ENCODE measurements at places on chromosomes 6 and 20. TPM values are rescaled to one million over a fixed set of nuclear protein-coding genes. Genes with fewer than 3 reads are reported as not detected.

UCKL1 gene
- 31.6 TPM for total RNA-seq

PRL gene
- not detected for total RNA-seq

PTK6 gene
- total RNA-seq: not detected

ADAM33 gene
- total RNA-seq: 15.6 TPM

CALHM4 gene
- not detected for total RNA-seq

GTSF1L gene
- total RNA-seq: not detected

FOXC1 gene
- total RNA-seq: 5.9 TPM

ANGPT4 gene
- not detected for total RNA-seq

SCRT2 gene
- total RNA-seq: 2.0 TPM

OPN5 gene
- not detected for total RNA-seq

LCA5 gene
- 9.1 TPM for total RNA-seq

PGC gene
- not detected for total RNA-seq

ALDH8A1 gene
- 15.0 TPM for total RNA-seq

GABRR2 gene
- total RNA-seq: not detected

TRIM15 gene
- total RNA-seq: not detected

CAGE1 gene
- total RNA-seq: not detected

DSN1 gene
- total RNA-seq: 5.0 TPM

SYNE1 gene
- 326 TPM for total RNA-seq

SLPI gene
- total RNA-seq: 1.2 TPM

COL12A1 gene
- total RNA-seq: 18.5 TPM

PSORS1C2 gene
- total RNA-seq: not detected

SSTR4 gene
- 0.83 TPM for total RNA-seq

PHACTR1 gene
- total RNA-seq: 165 TPM

LAMP5 gene
- total RNA-seq: 38.8 TPM

TPD52L1 gene
- total RNA-seq: 160 TPM

RSPH9 gene
- total RNA-seq: 0.68 TPM

SLC22A2 gene
- 0.98 TPM for total RNA-seq

OR2J1 gene
- total RNA-seq: not detected

THEMIS gene
- total RNA-seq: 2.3 TPM

CALHM5 gene
- total RNA-seq: 0.31 TPM

ARFGEF3 gene
- 64.8 TPM for total RNA-seq

ANKEF1 gene
- 1.6 TPM for total RNA-seq

OXT gene
- total RNA-seq: not detected

TNNC2 gene
- total RNA-seq: 1.6 TPM

GNRH2 gene
- total RNA-seq: 0.85 TPM

MOG gene
- 173 TPM for total RNA-seq

ZNF165 gene
- 1.1 TPM for total RNA-seq

SDCBP2 gene
- total RNA-seq: 13.9 TPM

Data from dorsolateral prefrontal cortex (tissue), 122 donors.